Activated CD4-positive, alpha-beta T cell treated with anti-CD3 and anti-CD28 coated beads for 24 hours (primary cell): ENCODE measurements at places on chromosomes 11 and 22.

DNA sequence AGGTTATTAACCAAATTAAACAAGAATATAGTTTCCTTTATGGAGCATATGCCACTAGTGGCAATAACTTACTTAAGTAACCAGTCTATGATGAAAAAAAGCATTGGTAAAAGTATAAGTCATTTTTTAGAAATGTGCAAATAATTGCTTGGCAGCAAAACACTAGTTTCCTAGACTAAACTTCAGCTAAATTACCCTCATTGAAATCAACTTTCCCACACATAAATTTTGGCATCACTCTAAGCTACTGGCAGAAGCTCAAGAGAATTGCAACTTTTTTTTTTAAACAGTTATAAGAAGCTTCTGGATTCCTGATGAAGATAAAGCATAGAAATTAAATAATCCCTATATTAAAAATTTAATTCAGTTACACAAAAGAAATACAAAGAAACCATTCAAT, 12.5 kb downstream of the CCDC34 start:
- no peak for DNase-seq

DNA sequence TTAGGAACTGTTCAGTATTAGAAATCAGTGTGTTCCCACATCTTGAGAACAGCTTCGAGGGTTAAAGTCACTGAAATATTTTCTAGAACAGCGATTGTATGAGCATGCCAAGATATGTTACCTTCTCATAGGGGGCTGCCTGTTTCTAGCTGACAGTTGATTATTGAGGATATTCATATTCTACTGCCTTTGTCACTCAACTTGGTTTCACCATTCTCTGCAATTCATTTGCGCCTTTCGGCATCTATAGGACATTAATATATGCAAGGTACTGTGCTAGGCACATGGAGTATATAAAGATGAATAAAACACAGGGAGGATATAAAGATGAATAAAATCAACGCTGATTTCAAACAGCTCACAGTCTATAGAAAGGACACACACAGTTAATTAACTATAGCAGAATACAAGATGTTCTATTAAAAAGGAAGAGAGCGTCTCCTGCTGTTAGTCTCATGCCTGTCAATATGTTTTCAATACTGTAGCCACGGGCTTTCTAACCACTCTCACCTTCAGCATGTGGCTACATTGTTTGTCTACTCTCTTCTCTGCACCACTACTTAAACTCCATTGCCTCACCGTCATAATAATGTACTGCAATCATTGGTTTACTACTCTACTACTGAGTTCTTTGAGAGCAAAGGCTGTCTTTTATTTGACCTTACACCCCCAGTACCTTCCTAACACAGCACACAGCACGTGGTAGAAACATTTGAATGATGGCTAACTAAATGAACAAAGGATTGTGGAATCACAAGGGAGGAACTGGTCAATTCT, 81.9 kb downstream of the RAB30 start:
- no peak for DNase-seq

DNA sequence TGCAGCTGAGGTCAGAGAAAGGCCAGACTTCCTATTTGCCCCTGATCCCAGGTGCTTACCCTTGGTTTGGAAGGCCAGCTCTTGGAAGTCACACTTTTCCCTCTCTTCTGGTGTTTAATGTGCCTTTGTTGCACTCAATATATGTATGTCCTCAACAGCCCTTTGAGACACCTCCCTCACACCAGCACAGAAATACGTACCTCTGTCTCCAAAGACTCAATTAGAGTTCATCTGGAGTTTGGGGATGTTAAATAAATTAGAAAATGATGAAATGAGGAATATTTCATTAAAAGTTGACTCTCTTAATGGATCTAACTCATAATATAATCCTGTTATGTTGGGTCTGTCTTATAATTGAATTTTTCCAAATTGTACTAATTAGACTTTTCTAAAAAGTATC, at the start of gene OR9G4:
TSS of gene OR9G4 (minus strand) at position 101 of the 400 bp plus-strand sequence. CDS start 4,931 bp downstream, outside the sequence.
- DNase-seq, result no peak

- no peak for DNase-seq
These were observed 8.7 kb downstream of the IFT27 start for GRCh38 chr22:36767035-36767775.

DNA sequence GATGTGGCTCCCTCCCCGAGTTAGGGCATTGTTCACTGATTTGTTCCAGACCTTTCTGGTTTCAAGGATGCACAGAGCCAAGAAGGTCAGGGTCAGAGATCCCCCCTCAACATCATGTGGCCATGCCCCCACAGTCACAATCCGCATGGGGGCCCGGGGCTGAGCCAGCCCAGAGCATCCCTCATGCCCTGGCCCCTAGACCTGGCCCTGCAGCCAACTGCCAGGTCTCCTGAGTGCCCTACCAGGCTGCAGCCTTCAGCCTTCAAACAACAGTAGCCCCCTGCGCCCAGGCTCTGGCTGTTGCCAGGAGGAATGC, 142.4 kb downstream of the CRYBB2 start:
- DNase-seq, result no peak

- DNase-seq, result no peak
These were observed 21.8 kb downstream of the MPPED1 start for GRCh38 chr22:43433451-43434274.

GRCh38 chr11:19903620-19904069, 191.0 kb downstream of the NAV2 start:
- peak; percentile 56 for DNase-seq

DNA sequence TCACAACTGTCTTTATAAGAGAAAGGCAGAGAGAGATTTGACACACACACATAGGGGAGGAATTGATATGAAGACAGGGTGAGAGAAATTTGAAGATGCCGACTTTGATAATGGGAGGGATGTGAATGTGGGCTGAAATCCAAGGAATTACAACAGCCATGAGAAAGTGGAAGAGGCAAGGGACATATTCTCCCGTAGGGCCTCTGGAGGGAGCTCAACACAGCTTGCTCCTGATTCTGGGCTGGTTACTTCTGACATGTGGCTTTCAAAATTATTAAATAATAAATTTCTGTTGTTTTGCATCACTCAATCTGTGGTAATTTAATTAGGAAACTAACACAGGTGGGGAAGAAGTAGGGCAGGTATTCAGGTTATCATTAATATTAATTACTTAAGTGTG, 282.9 kb downstream of the LUZP2 start:
- no peak for DNase-seq

- DNase-seq, result no peak
These were observed 25.9 kb downstream of the RAB6A start for GRCh38 chr11:73734993-73735392.

GRCh38 chr11:66371627-66372415, at the start of gene SLC29A2:
Gene SLC29A2 (minus strand): TSS chr11:66371760. CDS start chr11:66371591, 169 bp downstream.
- peak; percentile 65 for DNase-seq

- no peak for DNase-seq
These were observed 200.4 kb downstream of the KIF18A start for GRCh38 chr11:27907530-27907929.
